ENCODE measurements at places on chromosomes 6 and 20.
A peak's percentile ranks its signal among the peaks of the same experiment; 100 is the strongest.

GRCh38 chr6:81938014-81938856 is 185.8 kb upstream of the TENT5A start:
- no peak for DNase-seq

GRCh38 chr6:25009393-25009710 is 73.6 kb upstream of the RIPOR2 start:
- no peak for DNase-seq

GRCh38 chr6:11277275-11278206 is 45.1 kb upstream of the NEDD9 start:
- peak; percentile 43 for DNase-seq

DNA sequence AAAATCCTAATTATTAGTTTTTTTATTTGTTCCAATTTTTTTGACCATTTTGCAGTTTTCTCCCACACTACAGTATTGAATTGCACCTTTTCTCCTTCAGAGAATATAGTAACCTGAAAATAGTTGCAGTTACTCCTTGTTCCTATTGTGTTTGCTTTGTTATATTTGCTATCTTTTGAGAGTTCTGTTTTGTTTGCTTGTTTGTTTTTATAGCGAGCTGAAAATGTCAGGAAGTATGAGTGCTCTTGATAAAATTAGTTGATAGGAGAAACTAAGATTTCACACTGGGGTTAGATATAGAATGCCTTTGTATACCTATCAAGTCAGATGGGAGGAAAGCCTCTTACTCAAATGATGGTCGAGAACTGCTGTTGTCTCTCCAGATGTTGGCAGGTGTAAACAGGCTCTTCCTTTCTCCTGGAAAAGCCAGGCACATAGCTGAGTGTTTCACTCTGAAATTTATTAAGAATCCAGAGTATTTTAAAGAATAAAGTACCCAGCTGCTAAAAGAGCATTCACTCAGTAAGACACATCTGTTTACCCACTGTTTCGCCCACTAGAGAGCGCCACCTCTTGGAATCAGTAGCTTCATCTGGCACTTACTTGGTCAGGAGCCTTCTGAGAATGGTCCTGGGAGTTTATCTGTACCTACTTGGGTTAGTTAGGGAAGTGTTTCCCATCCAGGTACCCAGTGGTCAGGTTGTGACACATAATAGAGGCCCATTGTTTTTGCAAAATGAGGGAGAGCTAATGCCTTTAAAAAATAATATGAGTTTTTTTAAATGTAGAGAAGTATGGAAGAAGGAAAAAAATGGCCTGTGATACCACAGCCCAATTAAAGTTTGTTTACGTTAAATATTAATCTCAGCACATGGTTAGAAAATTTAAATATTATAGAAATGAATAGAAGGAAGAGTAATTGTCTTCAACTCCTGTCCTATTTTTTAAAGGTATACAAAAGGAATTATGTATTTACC is 11.2 kb downstream of the NT5DC1 start:
- peak; percentile 46 for DNase-seq

GRCh38 chr6:36908747-36909146 is 23.0 kb downstream of the C6orf89 start:
- no peak for DNase-seq

DNA sequence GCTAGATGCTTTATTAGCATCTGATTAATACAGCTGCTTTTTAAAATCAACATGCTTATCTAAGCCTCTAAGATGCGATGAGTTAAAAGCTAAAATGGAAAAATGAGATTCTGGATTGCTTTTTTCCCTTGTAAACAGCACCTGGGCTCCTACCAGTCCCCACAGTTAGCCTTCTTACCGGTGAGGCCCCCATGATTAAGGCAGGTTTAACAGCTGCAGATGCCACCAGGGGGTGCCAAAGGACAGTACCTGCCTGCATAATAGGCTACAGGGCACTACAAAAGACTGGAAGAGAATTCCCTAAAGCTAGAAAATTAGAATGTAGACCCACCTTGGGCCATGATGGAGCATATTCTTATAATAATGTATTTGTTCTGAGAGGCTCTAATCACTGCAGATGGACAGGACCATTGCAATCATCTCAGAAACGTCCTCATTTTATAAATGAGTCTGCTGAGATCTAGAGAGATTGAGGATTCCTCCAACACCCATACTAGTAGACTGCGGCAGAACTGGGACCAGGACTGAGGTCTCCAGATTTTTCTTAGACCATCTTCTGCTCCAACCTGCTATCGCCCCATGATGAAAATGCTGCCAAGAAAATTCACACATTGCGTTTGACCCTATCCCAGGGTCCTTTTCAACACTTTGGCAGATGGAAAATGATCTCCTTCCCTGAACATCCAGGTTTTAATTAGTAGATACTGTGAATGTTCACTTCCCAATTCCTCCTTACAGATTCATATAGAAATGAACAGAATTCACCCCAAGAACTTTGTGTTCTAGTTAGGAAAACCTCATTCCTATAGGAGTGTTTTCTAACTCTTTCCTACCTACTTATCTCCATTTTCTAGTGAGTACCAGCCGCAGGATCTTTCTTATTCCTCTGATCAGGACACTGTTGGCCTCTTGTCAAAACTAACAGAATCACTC is 148.8 kb downstream of the RPS12 start:
- peak; percentile 74 for DNase-seq

GRCh38 chr6:131001945-131002660 is 60.9 kb downstream of the EPB41L2 start:
- no peak for DNase-seq

- peak; percentile 62 for DNase-seq
Observed at GRCh38 chr20:17610566-17611289, 40.9 kb downstream of the DSTN start.

GRCh38 chr20:2814076-2814475 is 711 bp upstream of the C20orf141 start:
- no peak for DNase-seq

- DNase-seq, result no peak
Observed at GRCh38 chr6:137875606-137876005, 8.5 kb downstream of the TNFAIP3 start.

DNA sequence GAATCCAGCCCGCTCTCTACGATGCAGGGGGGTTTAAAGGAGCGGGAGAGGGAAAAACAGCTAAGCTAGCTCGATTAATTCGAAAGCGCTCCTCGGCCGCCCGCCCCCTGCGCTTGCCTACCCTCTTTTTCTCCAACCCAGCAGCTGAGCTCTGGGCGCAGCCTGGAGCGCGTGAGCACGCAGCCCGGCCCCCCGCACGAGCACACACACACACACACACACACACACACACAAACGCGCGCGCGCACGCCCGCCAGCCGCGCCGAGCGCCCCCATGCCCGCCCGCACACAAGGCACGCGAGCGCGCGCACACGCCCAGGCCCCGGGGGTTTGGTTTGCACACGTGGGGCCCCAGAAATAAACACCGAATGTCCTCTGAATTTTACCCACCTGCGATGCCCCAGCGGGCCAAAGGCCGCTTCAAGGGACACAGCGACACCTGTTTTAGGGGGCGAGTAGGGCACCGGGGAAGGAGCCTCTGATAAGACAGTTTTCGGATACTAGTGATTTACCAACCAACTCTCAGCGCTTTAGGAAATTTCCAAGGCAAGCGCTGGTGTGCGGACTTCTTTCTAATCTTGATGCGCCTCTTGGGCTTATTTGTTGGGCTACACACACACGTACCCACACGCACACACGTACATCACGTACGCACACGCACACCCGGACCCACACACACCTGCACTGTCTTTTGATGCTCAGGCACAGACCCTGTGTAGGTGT is 802 bp upstream of the NRN1 start:
- peak; percentile 59 for DNase-seq

DNA sequence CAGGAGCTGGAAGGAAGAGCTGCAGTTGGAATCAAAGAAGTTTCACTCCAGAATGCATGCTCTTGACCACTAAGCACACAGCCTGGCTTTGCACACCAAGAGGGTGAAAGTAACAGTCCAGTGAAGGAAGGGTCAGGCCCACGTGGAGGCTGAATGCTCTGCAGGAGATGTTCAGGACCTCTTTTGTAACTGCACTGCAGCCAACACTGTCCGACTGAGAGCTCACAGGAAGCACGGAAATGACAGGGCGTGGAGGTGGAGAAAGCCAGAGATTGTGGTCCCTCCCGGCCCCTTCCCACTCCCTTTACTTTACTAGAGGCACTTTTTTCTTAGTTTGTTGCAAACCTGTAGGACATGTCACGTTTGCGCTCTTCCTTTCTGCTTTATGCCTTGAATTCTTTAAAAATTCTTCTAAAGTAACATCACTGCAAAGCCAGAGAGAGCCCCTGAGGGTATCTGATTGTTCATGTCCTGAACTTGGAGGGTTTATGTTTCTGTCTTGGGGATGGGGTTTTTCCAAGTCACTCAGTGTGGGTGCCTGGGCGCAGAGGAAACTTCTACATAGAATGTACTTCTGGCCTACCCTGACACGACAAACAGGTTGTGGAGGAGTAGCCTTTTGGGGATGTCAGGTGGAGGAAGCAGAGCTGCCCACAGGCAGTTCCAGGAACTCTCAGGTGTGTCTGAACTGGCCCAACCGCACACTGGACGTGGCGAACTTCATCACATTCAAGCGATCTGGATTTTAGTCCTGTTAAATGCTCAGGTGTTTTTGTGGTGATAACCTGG is 40.9 kb downstream of the JAG1 start:
- no peak for DNase-seq

DNA sequence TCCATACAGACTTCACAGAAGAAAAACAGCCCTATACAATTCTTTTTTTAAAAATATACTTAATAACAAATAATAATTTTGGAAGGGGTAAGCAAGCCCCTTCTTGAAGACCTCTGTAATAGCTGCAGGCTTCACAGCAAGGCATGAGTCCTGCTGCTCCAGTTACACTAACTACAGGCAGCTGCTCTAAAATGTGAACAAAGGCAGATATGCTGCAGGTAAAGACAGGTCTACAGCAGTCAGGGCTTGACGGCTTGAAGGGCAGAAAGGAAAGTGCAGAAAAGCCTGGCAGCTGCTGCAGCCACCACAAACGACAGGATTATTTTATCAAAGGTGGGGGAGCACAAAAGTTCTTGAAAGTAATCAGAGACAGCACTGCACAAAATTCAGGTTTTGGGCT is 11.3 kb downstream of the FAXC start:
- DNase-seq, result no peak

DNA sequence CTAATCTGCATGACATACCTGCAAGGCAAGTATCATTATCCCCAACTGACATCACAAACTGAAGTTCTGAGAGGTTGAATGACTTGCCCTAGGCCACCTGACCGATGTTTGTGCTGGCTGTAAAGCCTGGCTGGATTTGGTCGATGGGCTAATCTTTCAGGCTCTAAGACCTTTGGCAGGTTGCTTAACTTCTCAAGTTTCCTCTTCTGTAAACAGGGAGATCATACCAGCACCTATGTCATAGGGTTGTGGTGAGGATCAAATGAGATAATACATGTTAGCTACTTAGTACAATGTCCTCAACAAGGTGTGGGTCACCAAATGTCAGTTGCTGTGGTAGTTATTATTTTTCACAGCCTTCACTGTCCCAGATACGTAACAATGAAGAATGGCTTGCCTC is 14.2 kb downstream of the ANKRD66 start:
- no peak for DNase-seq

DNA sequence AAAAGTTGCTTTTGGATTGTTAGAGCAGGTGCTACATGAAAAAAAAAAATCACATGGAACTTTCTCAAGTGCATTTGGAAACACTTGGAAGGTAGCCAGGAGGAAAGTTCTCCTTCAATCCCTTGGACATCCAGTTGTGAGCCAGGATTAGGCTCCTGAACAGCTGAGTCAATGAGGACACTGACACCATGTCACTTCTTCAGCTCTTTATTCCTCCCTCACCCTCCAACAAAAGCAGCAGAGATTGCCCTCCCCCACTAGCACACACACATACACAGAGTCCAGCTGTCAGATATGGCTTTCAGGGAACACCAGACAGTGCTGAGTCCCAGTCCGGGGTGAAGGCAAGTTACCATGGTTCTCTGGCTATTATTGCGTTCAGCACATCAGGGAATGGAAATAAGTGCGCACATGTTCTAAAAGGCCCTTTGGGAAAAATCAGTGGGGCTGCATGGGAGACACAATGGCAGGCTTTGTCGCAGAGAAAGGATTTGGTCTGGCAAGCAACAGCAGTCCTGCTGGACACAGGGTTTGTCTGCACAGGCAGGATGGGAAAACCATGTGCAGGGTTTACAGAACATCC is 124.7 kb upstream of the MARCKS start:
- no peak for DNase-seq

DNA sequence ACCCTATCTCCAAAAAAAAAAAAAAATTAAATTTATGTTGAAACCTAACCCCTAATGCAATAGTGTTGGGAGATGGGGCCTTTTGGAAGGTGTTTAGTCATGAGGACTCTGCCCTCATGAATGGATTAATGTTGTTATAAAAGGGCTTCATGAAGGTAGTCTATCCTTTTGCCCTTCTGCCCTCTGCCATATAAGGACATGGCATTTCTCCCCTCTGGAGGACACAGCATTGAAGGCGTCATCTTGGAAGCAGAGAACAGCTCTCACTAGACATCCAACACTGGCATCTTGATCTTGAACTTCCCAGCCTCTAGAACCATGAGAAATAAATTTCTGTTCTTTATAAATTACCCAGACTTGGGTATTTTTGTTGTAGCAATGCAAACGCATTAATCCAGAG is 35.4 kb downstream of the PDYN start:
- no peak for DNase-seq

DNA sequence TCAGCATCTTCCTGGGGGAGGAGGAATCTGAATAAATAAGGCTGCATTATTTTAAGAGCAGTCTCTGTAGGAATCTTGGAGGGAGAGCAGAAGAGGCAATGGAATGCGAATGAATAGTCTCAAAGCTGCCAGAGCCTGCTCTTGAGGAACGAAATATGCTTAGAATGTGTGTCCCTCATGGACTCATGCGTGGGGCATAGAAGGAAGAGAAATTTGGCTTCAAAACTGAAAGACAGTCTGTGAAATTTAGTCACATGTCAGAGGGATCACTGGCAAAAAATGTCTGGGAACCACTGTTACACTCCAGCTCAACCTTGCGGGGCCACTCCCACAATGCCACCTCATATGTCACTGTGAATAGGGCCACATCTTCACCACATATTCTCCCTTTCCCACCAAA is 95.5 kb downstream of the GJA10 start:
- DNase-seq, result no peak

DNA sequence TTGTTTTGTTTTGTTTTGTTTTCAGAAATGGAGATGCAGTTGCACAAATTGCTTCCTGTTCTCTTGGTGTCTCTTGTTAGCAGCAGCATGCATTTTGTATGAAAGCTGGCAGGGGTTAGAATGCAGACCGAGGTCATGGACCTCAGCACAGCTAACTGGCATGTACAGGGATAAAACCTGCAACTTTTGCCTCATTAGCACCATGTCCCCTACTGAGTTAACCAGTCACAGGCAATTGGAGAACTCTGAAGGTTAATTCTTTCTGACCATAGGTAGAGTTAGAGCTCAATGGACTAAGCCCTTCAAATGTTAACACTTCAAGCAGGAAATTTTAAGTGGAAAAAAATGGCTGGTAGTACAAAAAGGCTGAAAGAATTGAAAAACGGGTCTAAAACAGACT is 377.1 kb downstream of the ADGRB3 start:
- no peak for DNase-seq
